ENCODE measurements at places on chromosomes 6 and 20. TPM values are rescaled to one million over a fixed set of nuclear protein-coding genes. Genes with fewer than 3 reads are reported as not detected.

DNA sequence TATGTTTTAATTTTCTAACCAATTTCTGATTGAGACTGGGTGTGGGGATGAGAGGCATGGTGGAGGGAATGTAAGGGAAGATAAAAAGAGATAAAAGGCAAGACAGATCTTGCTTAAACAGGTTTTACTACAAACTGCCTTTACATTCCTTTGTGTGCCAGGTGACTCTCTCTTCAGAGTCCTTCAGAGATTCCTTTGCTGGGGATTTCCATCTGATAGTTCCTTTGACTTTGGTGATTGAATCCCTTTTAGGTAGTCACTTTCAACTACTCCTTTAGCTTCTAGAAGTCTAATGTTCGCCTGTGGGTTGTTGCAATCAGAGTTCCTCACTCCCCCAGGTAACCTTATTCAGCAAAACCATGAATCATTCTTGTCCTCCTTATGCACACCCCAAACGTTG is 283.3 kb upstream of the MANEA start:
- no peaks in the 10 kb centered on the region for H3K4me1 ChIP-seq
- no peak overlapping the region for H3K4me3 ChIP-seq
- no peak for DNase-seq
- no peaks in the 10 kb centered on the region for H3K27me3 ChIP-seq

The HLA-DQB1 gene
- 94.9 TPM for total RNA-seq

DNA sequence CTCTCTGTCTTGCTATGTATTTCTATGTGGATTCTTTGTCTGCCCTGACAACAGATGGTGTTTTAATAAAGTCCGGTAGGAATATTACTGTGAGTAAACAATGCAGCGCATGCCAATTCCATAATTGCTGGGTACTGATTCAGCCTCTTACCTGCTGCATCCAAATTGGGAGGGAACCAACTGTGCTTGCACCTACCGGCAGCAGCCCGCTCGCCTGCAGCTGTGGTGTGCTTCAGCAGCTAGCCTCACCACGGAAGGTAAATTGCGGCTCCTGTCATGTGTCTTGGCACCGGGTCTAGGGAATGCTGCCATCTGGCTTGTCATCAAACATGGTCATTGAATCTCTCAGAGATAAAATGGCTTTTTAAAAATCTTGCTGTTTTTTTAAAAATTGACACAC is 704.8 kb upstream of the SLC35B3 start:
- H3K4me3 ChIP-seq: no peak overlapping the region
- peak; percentile 66 for DNase-seq
- H3K27me3 ChIP-seq: no peaks in the 10 kb centered on the region
- no peaks in the 10 kb centered on the region for H3K36me3 ChIP-seq

GRCh38 chr6:110596354-110596753 is 119.9 kb upstream of the SLC22A16 start:
- H3K4me1 ChIP-seq: no peaks in the 10 kb centered on the region
- DNase-seq: no peak
- H3K27me3 ChIP-seq: no peaks in the 10 kb centered on the region
- H3K4me3 ChIP-seq: no peak overlapping the region

- no peak for DNase-seq
- H3K36me3 ChIP-seq: no peaks in the 10 kb centered on the region
- no peaks in the 10 kb centered on the region for H3K4me1 ChIP-seq
- H3K27ac ChIP-seq: no peak overlapping the region
Observed at GRCh38 chr20:7858734-7859250, 81.5 kb downstream of the HAO1 start.
